ENCODE measurements at places on chromosomes 5 and 9.

GRCh38 chr5:157912621-157913325 lies 53.8 kb upstream of the CLINT1 start:
- peak; percentile 40 for DNase-seq

DNA sequence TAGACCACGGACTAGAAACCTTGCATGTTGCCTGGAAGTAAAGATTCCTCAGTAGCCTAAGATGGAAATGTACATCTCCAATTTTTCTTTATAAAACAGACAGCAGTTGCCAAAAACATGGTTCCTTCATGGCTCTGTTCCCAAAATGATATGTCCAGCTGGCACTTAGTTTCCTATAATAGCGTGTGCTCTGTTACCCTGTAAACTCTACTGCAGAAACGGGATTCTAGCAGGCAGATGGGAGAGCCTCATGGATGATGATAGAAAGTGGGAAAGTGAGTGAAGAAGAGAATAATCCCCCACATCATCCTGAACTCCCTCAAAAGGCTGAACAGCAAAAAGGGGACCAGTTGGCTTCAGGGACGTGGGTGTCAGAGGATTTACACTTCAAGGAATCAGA lies 118.2 kb downstream of the FRMD3 start:
- DNase-seq = no peak

DNA sequence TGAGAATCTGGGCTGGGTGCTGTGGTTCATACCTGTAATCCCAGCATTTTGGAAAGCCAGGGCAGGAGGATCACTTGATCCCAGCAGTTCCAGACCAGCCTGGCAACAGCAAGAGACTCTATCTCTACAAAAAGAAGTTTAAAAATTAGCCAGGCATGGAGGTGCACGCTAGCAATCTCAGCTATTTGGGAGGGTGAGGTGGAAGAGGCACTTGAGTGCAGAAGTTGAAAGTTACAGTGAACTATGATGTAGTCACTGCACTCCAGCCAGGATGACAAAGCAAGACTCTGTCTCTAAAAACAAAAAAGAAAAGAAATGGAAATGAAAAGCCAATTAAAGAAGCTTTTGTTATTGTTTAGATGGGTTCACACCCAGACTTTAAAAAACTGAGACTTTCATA lies 131.6 kb upstream of the RASA1 start:
- DNase-seq = no peak

DNA sequence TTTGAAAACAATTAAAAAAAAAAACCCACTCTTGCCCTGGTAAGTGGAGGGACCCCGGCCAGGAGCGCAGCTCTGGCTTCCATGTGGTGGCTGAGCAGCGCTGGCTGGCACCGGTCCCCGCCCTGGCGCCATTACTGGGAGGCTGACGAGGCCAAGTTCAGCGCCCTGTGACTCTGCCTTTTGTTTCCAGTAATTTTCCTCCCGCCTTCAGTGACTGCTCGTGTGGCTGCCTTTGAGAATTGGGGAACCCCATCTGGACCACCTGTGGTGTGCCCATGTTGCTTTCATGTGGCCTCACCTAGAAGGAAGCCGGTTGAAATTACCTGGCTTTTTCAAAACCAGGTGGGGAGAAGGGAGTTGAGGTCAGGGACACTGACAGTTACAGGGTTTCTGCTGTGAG lies 136.1 kb downstream of the GAPVD1 start:
- DNase-seq = no peak

GRCh38 chr5:133993185-133993936 lies 11.4 kb downstream of the VDAC1 start:
- no peak for DNase-seq

DNA sequence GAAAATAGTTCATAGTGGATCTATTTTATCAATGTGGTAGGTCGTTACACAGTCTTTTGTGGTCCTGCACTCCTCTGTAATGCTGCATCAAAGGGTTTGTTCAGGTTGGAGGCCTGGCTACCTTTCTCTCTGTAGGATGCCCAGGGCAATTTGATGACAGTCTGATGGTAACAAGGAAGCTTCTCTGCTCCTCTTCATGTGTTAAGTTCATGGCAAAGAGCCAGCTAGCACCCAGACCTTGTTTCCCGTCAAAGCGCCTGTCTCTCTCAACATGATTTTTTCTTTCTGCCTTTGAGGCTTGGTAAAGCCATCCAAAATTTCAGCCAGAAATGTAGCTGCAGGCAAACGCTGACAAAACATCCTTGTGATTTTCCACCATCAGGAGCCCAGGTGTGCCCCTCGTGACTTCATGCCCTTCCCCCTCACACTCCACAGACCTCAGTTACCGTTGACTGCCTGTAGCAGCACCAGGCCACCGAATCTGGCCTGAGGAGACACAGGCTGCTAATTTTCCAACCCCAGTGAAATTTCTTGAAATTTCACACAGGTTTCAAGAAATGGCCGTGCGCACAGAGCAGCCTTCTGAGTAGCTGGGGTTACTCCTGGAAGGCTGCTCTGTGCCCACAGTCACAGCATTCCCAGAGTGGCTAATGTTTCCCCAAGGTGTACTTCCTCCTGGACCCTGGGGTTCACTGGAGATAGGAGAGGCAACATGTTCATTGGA lies 292.7 kb downstream of the CWC27 start:
- no peak for DNase-seq

- DNase-seq = no peak
Measured at GRCh38 chr5:137176609-137177008, 322.5 kb downstream of the SPOCK1 start.
